Stimulated activated CD4-positive, alpha-beta T cell treated with anti-CD3 and anti-CD28 coated beads, Interleukin-4, amount 100 ng/mL, for 4 hours (primary cell): ENCODE measurements at places on chromosomes 6 and 20.

DNA sequence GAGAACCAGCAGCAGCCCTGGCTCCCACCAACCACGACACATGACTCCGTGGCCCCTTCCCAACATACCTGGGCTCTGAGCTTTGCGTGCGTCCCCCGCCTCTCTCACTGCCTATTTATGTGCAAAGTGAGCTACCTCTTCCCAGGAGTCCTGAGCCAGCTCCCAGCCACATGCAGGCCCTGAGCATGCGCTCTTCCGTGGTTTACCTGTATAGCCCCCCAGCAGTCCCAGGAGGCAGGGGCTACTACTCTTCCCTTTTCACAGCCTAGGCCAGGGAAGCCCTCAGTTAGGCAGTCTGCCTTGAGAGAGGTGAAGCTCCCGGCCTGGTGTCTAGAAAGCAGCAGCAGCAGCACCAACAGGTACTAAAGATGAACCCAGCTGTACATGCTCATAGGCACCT, 114.8 kb upstream of the CDYL start:
- no peak for DNase-seq

DNA sequence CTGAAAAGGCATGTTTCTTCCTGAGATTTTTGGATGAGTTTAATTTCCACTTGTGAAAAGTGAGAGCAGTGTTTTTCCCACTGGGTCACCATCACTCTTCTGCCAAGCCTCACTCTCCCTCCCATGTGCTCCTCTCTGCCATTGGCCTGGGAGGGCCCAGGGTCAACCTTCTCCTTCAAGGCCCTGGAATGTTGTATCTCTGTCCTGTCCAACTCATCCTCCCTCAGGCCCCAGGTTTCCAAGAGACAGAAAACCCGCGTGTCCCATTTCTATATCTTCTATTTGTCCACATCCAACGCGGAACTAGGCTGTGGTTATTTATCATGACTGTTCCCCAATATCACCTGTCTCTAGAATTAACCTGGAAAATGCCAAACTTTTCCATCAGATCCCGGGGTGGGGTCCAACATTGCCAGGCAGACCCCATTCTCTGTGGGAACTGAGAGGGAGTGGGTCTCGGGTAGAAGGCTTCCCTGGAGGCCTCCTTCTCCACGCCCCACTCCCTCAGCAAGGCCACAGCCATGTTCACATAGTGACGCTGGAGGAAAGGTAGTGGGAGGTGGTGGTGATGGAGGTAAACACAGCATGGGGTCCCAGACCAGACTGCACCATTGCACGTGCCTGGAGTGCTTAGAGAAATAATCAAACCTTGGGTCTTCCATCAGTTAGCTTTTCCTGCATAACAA, 173.5 kb downstream of the SCP2D1 start:
- DNase-seq = no peak

- no peak for DNase-seq
Measured at GRCh38 chr6:138546733-138547185, 47.5 kb upstream of the NHSL1 start.

DNA sequence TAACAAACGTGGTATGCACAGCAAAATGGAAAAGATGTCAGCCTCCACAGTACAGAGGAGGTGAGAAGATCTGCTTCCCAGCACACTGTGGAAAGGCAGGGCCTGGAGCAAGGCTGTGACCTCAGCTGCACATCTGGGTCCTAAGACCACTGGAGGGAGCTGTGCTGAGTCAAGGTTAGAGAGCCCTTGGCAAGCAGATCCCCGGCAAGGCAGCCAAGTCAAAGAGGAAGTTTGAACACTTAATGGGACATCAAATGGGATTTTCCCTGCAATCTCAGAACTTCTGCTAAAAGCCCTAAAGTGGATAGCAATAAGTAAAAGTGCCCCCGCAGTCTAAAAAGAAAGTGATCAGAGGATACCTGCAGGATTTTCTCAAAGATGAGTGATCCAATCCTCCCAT, 39.5 kb downstream of the UNC5CL start:
- no peak for DNase-seq

GRCh38 chr6:130223508-130223907, 757 bp upstream of the SAMD3 start:
- DNase-seq = peak; percentile 38
